Stimulated activated CD8-positive, alpha-beta memory T cell treated with anti-CD3 and anti-CD28 coated beads, Interleukin-7, amount 100 ng/mL, for 4 hours (primary cell): ENCODE measurements at places on chromosomes 7 and 10.

DNA sequence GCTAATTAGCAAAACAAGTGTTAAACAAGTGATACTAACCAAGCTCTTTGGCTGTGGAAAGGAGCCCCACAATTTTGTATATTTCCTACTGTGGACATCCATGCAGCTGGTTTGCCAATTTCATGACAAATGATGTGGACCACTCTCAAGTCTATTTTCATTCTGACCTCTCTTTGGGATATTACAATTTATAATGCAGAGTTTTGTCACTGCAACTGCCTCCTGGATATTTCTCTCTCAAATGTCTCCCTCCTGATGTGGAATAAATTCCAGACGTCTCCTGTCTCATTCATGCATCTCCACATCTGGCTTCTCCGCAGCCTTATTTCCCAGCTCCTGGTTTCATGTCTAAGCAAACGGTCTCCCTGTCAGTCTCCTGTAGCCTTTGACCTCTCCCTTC, 80.6 kb upstream of the RHEB start:
- no peak for DNase-seq

DNA sequence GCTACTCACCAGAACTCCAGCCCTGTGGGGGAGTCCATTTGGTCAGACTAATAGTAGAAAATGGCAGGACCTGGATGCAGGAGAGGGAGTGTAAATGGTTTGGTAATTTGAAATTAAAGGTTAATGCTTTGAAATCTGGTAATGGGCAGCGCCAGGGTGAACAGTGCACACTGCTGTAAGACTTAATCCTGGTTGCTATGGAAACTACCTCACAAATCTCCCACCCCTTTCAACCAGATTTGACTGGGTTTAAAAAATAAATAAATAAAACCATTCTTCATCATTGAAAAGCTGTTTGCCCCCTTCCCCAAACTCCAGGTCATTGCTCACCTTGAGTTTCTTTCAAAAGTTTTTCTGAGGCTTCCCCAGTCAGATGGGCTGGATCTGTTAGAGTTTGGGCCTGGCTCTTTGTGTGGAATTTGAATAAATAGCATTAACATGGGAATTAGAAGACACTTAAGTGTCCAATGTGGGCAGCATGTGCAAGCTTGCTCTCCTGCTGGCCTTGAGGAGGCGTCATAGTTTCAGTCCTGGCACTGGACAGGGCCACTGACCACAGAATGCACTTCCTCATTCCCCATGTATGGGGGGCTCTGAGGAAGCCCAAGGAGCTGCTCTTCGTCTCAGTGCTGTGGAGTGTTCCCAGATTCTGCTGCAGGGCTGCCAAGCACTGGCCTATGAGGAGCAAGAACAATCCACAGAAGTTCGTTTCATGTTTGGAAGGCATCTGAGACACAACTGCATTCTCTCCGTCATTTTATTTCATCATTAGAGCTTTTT, 90.7 kb downstream of the LRRC4 start:
- no peak for DNase-seq

DNA sequence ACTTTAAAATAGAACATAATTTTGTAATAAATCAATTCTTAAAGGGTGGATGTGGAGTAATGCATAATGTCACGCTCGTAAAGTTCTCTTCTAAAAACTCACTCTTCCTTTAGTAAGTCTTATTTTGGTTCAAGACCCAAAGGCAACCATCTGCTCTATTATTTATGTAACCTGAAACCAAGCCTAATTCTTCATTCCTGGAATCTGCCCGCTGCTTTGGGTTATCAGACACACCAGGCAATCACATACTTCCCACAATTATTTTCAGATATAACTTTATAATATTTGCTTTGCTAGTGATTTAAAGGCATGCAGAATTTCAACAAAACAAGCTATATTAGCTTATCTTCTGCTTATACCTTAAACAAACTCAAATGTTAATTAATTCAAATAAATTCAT, 39.0 kb downstream of the RAB11FIP2 start:
- no peak for DNase-seq

GRCh38 chr7:131219312-131220041, 108.2 kb upstream of the MKLN1 start:
- no peak for DNase-seq
